ENCODE measurements at places on chromosomes 1 and 21.

- no peak for DNase-seq
Observed at GRCh38 chr1:218640173-218640572, 295.0 kb downstream of the TGFB2 start.

GRCh38 chr1:9070486-9070885 is 1.1 kb upstream of the SLC2A5 start:
- no peak for DNase-seq

DNA sequence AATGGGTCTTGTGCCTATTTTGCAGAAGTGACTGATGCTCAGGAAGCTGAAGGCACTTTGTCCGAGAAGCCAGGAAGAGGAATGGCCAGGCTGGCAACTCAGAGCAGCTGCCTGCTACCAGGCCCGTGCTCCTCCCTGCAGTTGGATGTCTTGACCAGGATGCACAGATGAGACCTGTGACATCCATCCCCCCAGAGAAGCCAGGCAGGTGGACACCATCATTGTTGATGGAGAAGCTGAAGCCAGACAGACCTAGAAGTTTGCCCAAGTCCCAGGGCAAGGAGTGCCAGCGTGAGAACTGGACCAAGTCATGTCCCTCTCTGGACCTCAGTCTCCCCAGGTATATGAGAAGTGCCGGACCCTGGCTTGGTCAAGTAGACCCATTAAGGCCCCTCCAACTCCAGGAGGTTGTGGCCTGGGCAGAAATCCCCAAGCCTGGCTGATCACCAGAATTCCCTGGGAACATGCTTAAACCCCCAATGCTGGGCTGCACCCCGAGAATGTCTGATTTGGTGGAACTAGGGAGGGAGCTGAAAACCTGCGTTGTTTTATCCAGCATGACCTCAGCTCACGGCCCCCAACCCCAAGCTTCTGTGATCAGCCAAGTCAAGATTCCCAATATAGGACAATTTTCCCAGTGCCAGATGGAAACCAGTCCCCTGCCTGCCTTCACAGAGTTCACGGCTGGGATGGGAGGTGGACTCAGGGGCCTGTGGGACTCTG is 82.4 kb downstream of the CAMK2N1 start:
- DNase-seq = no peak

DNA sequence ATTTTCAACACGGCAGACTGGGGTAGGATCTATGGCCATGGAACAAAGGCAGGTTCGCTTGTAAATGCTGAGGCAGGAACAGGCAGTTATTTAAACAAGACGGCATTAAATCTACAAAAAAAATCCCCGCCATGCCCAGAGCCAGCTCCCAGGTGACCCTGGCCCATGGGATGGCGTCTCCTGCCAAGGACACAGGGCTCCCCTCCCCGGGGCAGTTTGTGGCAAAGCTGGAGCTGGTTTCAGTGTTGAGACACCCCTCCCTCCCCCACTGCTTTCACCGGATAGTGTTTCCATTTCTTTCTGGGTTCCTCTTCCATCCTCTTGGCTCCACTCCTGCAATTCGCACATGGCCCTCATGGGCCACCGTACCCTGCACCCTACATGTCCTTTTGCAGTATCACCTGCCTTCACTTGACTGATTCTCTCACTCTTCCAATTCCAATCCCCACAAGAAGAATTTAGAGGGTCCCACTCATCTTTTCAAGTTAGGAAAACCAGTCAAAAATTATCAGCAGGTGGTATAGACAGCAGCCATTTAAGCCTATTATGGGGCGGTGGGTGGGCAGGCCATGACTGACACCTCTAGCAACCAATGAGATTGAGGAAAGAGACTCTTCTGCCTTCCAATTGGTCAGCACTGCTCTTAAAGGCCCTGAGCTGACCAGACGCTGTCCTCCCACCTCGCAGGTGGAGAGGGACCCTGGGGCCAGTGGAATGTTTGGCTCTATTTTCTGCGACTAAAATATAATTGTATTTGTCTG is 52.0 kb downstream of the OLIG1 start:
- DNase-seq = no peak

DNA sequence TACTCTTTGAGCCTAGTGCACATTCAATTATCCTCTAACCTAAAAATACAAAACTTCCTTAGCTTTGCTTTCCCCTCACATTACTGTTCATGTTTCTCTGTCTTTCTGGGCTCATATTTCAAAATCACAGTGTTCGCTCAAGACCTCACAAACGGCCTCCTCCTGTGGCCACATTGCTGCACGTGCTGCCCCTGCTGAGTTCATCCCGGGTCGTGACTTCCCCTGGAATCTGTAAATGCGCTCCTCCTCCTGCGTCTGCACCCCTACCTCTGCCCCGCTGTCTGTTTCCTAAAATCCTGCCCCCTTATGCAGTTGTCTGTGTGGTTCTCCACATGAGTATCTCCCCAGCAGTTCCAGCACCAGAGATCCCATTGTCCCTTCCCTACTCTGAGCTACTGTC is 45.5 kb upstream of the RAVER2 start:
- DNase-seq = no peak

DNA sequence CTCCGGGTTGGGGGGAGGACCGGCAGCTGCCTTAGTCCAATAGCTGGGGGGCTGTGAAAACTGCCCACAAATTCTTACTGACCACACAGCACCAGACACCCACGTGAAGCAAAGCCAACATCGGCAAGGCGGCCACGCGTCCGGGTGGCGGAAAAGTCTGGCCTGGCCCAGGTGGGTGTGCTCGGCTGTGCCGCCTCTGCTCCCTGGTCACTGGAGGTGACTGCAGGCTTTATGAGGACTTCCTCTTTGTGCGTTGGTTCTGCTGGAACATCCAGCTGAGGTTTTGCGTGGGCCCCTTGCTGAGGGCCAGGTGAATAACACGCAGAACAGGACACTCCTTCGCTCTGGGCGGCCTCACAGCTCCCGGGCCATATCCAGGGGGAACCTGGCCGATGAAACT is 35.4 kb downstream of the FAAP20 start:
- DNase-seq = no peak

DNA sequence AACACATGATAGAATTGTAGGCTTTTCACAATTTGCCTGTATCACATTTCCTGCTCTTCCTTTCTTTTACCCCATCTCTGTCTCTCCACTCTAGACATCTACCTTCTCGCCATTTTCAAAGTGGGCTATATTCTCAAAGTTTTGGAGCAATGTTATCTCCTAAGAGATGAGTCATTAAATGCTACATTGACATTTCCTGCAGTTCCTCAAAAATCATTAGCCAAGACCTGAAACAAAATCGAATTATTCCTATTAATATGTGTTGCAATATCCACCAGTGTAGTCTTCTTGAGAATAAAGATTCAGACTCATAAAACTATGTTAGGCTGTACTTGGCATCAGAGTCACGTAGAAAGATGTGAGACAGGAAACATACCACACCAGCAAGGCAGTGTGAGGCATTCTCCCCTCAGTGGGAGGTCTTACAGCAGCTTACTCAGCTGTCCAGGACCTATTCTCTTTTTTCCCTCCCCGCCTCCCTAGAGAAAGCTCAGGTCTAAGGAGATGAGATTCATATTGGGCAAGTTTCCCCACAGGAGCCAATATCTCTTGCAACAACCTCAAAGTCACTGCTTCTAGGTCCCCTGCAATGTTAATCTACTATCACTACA is 38.8 kb downstream of the FRRS1 start:
- DNase-seq = no peak

DNA sequence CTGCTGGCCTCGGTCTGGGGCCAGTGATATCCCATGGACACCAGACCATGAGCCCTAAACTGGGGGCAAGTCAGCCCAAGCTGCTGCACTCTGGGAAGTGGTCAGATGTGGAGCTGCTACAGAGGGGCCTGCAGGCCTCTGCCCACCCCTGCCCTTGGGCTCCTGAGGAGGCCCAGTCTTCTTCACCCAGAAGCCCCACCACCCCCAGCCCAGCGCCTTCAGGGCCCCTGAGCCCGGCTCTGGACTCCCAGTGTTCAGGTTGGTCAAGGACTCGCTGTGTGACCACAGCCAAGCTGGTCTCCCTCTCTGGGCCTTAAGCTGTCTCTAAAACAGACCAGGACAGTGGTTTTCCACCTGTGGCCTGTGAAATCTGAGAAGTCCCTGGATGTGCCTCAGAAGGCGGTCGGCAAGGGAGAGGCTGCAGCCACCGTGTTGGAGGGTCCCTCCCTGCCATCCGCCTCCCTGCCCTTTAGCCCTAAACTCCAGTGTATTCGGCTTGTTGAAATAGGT is 79.7 kb upstream of the TMEM51 start:
- no peak for DNase-seq

DNA sequence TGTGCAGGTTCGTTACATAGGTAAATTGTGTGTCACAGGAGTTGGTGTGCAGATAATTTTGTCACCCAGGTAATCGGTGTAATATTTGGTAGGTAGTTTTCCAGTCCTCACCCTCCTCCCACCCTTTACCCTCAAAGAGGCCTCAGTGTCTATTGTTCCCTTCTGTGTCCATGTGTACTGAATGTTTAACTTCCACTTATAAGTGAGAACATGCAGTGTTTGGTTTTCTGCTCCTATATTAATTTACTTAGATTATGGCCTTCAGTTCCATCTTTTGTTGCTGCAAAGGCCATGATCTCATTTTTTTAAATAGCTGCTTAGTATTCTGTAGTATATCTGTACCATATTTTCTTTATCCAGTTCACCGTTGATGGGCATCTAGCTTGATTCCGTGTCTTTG is 87.3 kb downstream of the RPS6KC1 start:
- no peak for DNase-seq

DNA sequence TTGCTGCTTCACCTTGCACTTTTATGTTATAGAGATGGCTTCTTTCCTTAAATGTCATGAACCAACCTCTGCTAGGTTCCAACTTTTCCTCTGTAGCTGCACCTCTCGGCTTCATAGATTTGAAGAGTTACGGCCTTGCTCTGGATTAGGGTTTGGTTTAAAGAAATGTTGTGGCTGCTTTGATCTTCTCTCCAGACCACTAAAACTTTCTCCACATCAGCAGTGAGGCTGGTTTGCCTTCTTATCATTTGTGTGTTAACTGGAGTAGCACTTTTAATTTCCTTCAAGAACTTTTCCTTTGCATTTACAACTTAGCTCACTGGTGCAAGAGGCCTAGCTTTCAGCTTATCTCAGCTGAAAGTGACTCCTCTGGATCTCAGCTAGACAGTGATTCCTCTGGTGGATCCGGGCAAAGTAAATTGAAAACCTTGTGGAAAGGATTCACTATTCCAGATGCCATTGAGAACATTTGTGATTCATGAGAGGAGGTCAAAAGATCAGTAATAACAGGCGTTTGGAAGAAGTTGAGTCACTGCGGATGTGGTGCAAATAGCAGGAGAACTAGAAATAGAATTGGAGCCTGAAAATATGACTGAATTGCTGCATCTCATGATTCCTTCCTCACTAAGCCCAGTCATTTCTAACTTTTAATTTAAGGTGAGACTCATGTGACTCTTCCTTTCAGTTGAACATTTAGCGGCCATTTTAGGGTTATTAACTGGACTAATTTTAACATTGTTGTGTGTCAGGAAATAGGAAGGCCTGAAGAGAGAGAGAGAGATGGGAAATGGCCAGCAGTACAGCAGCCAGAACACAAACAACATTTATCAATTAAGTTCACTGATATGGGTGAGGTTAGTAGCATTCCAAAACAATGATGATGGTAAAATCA is 16.2 kb upstream of the RGS1 start:
- no peak for DNase-seq

DNA sequence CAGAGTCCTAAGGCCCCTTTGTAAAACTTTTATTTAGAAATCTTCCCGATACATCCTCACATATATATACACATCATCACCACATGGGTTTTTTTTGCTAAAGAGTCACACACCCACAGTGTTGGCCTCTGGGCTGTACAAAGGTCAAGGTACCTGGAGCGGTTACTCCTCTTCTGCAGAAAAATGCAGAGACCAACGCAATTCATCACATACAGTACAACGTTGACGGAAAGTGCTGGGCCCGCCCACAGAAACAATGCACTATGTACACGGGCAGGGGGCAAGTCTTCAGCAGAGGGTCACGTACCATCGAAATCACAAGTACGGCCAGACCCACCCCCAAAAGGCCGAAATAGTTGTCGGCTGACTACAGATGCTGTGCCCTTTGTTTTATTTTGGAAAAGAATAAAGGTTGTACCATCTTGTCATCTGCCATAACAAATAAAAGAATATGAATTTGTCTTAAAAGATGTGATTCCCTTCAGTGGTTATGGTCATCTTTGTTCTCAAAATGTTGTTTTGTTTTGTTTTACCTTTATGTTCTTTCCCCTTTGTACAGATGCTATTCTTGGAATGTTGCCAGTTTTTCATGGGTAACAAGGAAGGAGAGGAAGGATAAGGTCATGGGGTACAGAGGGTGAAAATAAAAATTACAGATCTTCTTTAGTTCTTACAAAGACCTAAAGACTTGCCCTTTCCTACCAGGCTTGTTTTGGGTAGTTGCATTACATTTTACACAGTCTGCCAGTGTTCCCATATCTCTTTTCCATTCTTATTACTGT is 15.6 kb downstream of the TAL1 start:
- DNase-seq = no peak

DNA sequence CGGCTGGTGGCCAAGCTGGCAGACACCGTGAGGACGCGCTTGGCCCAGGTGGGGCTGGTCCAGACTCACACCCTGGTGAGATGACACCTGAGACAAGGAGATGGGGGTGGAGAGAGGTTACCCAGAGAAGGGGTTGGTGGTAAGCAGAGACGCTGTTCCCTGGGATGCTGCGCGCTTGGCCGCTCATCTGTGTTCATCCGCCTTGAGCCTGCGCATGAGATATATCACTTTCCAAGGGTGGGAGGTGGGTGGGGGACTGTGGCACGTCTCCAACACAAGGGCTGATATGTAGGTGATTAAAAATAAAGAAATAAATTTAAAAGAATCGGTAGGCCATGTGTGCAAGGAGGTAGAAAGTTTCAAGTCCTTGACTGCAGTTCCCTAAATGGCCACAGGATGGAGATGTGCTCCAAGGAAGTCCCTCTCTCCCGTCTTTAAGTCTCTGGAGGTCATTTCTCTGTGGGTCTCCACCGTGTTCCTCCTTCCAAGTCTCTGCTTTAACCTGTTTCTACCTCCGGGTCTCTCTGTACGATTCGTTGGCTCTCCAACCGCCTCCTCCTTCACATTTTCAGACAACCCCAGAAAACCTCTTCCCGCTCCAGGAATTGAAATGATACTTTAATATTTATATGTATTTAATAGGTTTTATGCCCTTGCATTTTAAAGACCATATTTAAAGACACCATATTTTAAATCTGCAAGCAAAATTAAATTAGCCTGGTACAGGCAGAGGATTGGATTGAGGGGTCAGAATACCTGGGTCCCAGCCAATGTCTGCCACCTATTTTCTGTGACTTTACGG is 4.5 kb downstream of the TTC24 start:
- peak; percentile 73 for DNase-seq

- DNase-seq = peak; percentile 8
Observed at GRCh38 chr21:44532712-44533111, 7.3 kb downstream of the KRTAP10-1 start.

GRCh38 chr1:24283326-24284155 is 35.6 kb upstream of the GRHL3 start:
- no peak for DNase-seq

Data from activated naive CD4-positive, alpha-beta T cell treated with anti-CD3 and anti-CD28 coated beads, Interleukin-2, amount 50 U/mL, for 16 hours (primary cell).